ENCODE measurements at places on chromosomes 13 and 19. TPM values are rescaled to one million over a fixed set of nuclear protein-coding genes. Genes with fewer than 3 reads are reported as not detected.

GRCh38 chr13:43389573-43389972 is 366.2 kb downstream of the DNAJC15 start:
- no peak for DNase-seq

- no peak for DNase-seq
Observed at GRCh38 chr13:93700115-93700514, 473.5 kb downstream of the GPC6 start.

- DNase-seq: no peak
Observed at GRCh38 chr19:1399079-1399478, 2.3 kb downstream of the GAMT start.

DNA sequence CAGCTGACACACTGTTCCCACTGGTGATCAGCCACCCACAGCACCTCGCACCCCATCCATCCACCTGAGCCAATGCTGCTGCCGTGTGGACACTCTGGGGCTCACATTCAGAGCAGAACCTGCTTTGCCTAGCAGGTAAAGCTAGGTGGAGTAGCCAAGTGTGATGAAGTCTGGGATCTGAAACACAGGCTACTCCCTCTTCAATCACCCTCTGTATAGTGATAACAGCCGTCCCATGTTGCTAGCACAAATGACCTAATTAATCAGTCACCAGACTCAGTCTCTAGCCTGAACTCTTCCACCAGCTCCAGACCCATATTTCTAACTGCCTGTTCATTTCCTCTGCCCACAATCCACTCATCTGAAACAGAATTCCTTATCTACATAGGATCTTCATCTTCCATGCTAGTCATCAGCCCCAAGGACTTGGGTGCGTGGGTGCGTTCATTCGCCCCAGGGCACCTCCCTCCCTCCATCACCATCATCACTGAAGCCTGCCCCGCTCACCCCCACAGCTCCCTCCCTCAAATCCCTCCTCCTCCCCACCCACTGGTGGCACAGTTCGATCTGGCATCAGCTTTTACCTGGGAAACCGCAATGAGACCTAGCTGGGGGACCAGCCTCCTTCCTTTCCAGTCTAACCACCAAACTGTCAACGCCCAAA is 19.8 kb downstream of the STK24 start:
- no peak for DNase-seq

- no peak for DNase-seq
Observed at GRCh38 chr13:88627071-88627470, 955.9 kb downstream of the SLITRK5 start.

GRCh38 chr13:110126391-110126961 is 180.5 kb downstream of the COL4A1 start:
- no peak for DNase-seq

The SIGLEC5 gene
- total RNA-seq: not detected

DNA sequence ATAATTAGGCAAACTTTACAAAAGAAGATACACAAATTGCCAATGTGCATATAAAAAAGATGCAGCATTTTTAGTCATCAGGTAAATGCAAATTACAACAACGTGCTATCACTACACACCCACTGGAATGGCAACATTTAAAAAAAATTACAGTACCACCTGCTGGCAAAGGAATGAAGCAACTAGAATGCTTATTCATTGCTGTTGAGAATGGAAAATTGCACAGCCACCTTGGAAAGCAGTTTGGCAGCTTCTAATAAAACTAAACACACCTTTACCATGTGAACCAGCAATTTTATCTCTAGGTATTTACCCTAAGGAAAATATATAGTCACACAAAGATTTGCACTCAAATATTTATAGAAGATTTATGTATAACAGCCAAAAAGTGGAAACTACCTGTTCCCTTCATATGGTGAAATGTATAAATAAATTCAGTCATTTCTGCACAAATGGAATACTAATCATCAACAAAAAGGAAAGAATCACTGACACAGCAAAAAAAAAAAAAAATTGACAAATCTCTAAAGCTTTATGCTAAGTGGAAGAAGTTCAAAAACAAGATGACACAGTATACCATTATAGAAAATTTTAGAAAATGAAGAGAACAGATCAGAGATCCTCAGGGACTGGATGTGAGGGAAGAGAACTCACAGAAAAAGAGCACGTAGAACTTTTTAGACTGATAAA is 30.3 kb downstream of the OXGR1 start:
- DNase-seq: no peak

Data from Right ventricle myocardium inferior (tissue), 1 donor.